Calu3 (cell line): ENCODE measurements at places on chromosomes 6 and 20.

DNA sequence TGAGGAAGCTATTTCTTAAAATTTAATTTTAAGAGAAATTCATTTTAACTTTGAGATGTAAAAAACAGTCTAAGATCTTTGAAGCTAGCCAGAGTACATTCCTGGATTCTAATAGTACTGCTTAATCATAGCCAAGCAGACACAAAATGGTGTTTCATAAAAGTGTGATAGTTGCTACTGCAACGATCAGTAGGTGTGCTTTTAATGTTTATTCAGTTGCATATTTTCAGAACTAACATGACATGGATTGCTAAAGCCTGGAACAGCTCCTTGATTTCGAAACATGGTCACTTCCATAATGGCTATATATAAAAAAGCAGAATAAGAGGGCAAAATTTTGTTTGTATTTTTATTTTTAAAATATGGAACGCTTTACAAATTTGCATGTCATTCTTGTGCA, 35.5 kb downstream of the SESN1 start:
- DNase-seq: no peak

DNA sequence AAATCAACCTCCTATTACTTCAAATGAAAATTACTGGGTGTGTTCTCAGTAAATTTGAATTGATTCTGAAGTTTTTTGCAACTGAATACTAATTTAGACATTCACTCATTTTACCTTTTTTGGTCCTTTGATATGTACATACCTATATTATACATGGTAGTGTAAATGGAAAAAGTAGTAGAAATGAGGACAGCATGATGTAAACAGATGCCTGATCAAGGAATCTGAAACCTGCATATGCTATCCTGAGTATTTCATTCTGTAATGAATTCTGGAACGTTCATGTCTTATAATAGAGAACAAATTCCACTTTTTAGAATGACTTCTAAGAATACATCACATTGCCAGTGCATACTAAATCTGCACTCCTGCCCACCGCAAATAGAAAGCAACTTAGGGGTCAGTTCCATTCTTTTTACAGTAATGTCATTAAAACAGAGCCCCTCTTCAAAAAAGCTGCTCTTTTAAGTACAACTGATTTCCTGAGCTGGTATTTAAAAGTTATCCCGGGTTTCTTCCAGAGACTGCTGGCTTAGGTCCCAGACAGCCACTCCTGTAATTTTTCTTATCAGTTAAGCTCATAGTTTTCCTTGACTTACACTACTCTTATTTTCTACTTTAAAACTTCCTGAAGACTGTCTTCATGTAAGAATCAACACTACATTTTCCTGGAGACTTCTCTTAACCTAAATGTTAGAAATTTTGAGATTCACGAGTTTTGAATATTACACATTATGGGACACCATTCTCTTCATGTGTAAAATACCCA, 48.4 kb downstream of the MAP3K7 start:
- DNase-seq: no peak

- no peak for DNase-seq
Measured at GRCh38 chr20:59324521-59325141, 24.2 kb downstream of the EDN3 start.

DNA sequence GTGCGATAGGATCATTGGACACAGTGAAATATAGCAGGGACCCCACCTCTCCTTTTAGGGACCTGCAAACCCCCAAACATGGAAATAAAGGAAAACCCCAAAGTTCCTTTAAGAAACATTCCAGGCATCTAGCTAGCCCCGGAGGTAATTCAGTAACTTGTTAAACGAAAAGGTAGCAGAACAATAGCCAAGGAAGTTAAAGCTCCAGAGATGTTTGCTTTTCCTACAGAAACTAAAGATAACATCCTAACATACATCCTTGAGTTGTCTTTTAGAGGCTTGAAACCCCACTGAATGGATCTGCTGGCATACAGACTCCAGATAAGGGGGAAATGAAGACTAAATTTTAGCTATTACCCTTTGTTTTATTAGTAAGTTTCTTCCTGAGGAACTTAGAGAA, 51.0 kb downstream of the FAM184A start:
- no peak for DNase-seq

GRCh38 chr6:45678285-45678607, 300.5 kb upstream of the SUPT3H start:
- no peak for DNase-seq

GRCh38 chr6:32214126-32214525, 9.7 kb downstream of the NOTCH4 start:
- no peak for DNase-seq

- DNase-seq: no peak
Measured at GRCh38 chr20:32069711-32070110, 17.7 kb downstream of the HCK start.

DNA sequence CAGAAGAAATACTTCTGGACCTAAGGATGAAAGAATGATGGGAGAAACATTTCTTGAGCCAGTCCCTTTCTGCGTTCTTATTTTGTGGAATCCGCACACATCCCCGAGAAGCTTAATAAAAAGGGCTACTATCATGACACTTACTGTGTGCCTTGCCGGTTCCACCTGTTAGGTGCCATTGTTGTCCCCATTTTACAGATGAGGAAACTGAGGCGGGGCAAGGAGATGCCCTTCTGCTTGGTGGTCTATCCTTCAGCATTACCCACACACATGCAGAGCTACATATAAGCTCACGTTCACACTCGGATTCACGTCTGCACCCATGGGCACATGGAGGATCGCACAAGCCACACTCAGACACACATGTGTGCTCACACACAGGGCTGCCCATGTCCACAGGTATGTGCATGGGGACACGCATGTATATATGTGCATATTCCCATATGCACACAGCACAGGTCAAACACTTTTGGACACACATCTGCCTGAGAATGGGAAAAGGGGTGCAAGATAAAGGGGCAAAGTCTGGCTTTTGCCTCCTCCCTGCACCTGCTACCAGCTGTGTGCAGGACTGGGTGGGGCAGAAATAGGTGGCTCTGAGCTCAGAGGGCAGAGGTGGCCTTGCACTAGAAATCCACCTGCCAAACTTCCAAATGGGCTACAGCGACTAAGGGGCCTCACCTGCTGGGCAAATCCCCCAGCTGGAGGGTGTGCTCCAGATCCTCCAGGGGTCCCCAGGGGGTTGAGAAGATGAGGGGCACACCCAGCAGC, 30.5 kb upstream of the ADA start:
- DNase-seq: no peak

- DNase-seq: no peak
Measured at GRCh38 chr20:20210943-20211273, 157.0 kb upstream of the INSM1 start.

GRCh38 chr6:73250016-73250415, 13.0 kb downstream of the KHDC1 start:
- DNase-seq: no peak

DNA sequence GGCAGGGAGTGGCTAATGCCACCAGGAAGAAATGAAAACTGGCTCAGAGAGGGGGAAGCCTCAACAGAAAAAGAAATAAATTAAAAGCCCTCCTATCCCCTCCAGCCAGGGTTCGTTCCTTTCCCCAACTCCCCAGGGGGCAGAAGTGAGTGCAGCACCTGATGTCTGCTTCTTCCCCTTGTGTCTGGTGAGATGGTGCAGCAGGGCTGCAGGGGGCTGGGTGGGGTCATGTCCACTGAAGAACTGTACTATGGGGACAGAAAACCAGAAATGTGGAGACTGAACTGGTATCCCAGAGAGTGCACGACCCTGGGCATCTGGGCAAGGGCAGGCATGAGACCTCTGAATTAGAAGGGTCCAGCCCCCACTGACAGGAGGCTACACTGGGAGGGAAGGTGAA, 4.0 kb downstream of the EGFL8 start:
- DNase-seq: no peak

GRCh38 chr6:166381381-166381732, 1.4 kb downstream of the MPC1 start:
- no peak for DNase-seq

GRCh38 chr6:90233994-90234393, 62.6 kb downstream of the BACH2 start:
- DNase-seq: no peak

DNA sequence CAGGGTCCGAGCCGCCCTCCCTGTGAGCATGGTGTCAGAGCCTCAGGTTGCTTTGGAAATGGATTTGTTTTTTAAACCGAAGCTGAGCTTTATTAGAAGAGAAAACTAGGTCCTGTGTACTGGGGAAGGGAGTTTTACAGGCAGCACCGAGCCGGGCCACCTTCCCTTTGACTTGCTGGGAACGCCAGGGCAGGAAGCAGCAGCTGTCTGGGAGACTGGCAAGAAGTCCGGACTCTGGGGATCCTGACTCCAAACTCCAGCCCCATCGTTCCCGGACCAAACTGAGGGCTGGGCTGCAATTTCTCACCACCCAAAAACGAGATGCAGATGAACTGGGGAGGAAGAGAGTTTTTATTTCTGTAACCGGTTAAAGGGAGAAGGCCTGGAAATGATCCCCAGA, 214.9 kb upstream of the KCNG1 start:
- DNase-seq: no peak

DNA sequence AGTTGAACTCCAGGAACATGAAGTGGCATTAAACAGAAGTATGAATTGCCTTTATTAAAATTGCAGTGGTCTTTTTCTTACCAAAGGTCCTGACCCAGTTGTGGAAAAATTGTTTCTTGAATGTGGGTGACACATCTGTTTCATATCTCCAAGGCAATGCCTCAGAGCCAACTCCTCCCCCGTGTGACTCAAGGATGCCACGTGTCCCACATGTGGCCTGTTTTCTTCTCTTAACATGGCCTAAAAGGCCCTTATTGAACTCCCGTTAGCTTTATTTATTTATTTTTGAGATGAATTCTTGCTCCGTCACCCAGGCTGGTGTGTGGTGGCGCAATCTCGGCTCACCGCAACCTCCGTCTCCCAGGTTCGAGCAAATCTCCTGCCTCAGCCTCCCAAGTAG, 128.4 kb upstream of the ESR1 start:
- no peak for DNase-seq
